ENCODE measurements at places on chromosomes 16 and 17.

DNA sequence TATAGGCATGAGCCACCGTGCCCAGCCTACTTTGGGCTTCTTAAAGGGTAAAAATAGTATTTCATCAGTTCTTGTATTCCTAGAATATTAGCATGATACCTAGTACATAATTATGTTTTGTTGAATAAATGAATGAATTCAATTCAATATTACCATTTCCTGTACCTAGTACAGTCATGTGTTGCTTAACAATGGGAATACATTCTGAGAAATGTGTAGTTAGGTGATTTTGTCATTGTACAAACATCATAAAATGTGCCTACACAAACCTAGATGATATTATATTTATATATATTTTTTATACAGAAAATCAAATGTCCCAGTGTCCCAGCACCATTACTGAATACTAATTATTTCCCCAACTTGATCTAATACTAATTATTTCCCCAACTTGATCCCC, 85.6 kb upstream of the HAS3 start:
- DNase-seq, result no peak

GRCh38 chr16:78365366-78365765, 265.9 kb downstream of the WWOX start:
- no peak for DNase-seq

- no peak for DNase-seq
Observed at GRCh38 chr17:38449364-38449763, 21.1 kb downstream of the ARHGAP23 start.

DNA sequence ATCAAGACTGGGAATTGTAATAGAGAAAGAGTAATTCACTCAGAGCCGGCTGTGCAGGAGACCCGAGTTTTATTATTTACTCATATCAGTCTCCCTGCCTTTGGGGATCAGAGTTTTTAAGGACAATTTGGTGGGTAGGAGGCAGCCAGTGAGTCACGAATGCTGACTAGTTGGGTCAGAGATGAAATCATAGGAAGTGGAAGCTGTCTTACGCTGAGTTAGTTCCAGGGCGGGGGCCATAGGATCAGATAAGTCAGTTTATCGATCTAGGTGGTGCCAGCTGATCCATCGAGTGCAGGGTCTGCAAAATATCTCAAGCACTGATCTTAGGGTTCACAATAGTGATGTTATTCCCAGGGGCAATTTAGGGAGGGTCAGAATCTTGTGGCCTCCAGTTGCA, 20.2 kb upstream of the GUCY2D start:
- DNase-seq, result no peak

GRCh38 chr17:43092901-43093300, 32.3 kb downstream of the BRCA1 start:
- no peak for DNase-seq

All from activated CD8-positive, alpha-beta memory T cell treated with anti-CD3 and anti-CD28 coated beads for 4 hours (primary cell).